ENCODE measurements at places on chromosomes 16 and 17. TPM values are rescaled to one million over a fixed set of nuclear protein-coding genes. Genes with fewer than 3 reads are reported as not detected.

Gene TMEM92
- total RNA-seq = 0.88 TPM

Gene HLF
- total RNA-seq = 10.8 TPM

Gene NOTUM
- not detected for total RNA-seq

Gene SYNGR3
- total RNA-seq = 0.16 TPM

Gene DNAI2
- total RNA-seq = not detected

Gene SMYD4
- 5.7 TPM for total RNA-seq

Gene OTOA
- total RNA-seq = 0.04 TPM

Gene C1QL1
- 0.12 TPM for total RNA-seq

Gene CCL22
- 0.20 TPM for total RNA-seq

Gene C16orf92
- not detected for total RNA-seq

Gene NFE2L1
- 90.4 TPM for total RNA-seq

Gene PYDC1
- not detected for total RNA-seq

Gene METRN
- total RNA-seq = 9.6 TPM

Gene ITGA2B
- total RNA-seq = 0.68 TPM

Gene GPR139
- not detected for total RNA-seq

Gene NPTX1
- not detected for total RNA-seq

Gene CEP112
- total RNA-seq = 3.7 TPM

Gene TLCD3A
- 29.6 TPM for total RNA-seq

Gene KRT9
- total RNA-seq = 0.16 TPM

Gene FBXL16
- 15.1 TPM for total RNA-seq

Gene PRSS8
- total RNA-seq = 59.3 TPM

Gene FTO
- total RNA-seq = 33.3 TPM

Gene CDH16
- 5.0 TPM for total RNA-seq

Gene CCDC154
- total RNA-seq = 0.12 TPM

Gene RAB11FIP4
- total RNA-seq = 10.3 TPM

Gene DLX3
- 4.0 TPM for total RNA-seq

Gene KRT27
- total RNA-seq = not detected

Gene CBFA2T3
- total RNA-seq = 1.1 TPM

Gene LDHD
- 9.2 TPM for total RNA-seq

Gene SLC47A1
- 2.7 TPM for total RNA-seq

Gene CDYL2
- 5.3 TPM for total RNA-seq

Gene PERCC1
- total RNA-seq = not detected

Gene TM4SF5
- not detected for total RNA-seq

Gene CES4A
- 6.0 TPM for total RNA-seq

Gene JPT1
- 328 TPM for total RNA-seq

Gene JUP
- total RNA-seq = 1,050 TPM

Gene IKZF3
- 1.1 TPM for total RNA-seq

Gene ZPBP2
- not detected for total RNA-seq

Gene EPOP
- 4.9 TPM for total RNA-seq

Gene CCDC200
- total RNA-seq = not detected

Gene MAF
- total RNA-seq = 27.2 TPM

Gene KRTAP4-16
- not detected for total RNA-seq

Gene NKD1
- total RNA-seq = 1.9 TPM

Gene EXOC3L1
- 1.4 TPM for total RNA-seq

Gene SLC5A10
- total RNA-seq = 0.64 TPM

Gene CNTROB
- total RNA-seq = 15.4 TPM

Gene PLD6
- 0.44 TPM for total RNA-seq

Gene TP53TG3
- not detected for total RNA-seq

Gene SPIRE2
- total RNA-seq = 3.9 TPM

Gene SHCBP1
- total RNA-seq = 7.7 TPM

Gene TPSB2
- total RNA-seq = 4.5 TPM

Gene MYOCD
- total RNA-seq = 1.3 TPM

Gene CES5A
- total RNA-seq = not detected

All from esophagus mucosa (tissue), 1 donor.